ENCODE measurements at places on chromosomes 12 and 14.

DNA sequence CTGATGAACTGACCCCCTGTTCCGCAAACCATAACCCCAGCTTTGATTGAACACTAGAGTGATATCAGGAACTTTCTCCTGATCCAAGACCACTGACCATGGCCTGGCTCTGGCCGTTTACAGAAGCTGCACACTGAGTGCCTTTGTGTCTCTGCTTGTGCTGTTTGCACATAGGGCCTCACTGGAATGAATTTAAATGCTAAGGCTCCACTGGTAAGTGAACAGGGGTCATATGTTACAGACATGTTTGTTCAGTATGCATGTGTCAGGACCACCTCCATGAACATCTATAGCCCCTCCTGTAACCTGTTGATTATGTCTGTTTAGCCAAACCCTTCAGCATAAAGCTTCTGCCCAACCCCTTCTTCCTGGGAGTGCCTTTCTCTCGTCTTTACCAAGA, 1239.8 kb downstream of the TMEM121 start:
- no peak for DNase-seq

- no peak for DNase-seq
Measured at GRCh38 chr12:49553512-49554088, 14.3 kb downstream of the MCRS1 start.

- DNase-seq = no peak
Measured at GRCh38 chr12:108307006-108307405, 32.1 kb downstream of the CMKLR1 start.

DNA sequence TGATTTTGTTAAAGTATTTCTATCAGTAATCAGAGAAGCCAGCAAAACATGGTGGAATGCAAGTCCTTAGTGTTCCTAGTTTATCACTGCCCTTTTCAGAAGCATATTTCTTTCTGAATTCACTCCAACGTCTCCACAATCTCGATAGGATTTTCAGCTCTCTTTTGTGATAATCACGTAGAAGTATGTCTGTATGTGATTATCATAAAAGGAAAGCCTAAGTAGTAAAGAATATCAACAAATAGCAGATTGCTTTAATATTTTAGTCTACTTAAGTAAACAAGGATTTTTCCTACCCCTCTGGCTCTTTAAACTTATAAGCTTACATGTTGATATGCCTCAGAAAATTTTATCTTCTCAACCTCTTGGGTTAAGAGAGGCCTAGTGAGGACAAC, 147.4 kb upstream of the NUDT4 start:
- DNase-seq = no peak

GRCh38 chr12:643475-644302, 19.6 kb downstream of the NINJ2 start:
- no peak for DNase-seq

- no peak for DNase-seq
Measured at GRCh38 chr14:65991104-65991503, 495.1 kb upstream of the CCDC196 start.

GRCh38 chr14:73324533-73324932, 87.2 kb downstream of the PAPLN start:
- DNase-seq = no peak

DNA sequence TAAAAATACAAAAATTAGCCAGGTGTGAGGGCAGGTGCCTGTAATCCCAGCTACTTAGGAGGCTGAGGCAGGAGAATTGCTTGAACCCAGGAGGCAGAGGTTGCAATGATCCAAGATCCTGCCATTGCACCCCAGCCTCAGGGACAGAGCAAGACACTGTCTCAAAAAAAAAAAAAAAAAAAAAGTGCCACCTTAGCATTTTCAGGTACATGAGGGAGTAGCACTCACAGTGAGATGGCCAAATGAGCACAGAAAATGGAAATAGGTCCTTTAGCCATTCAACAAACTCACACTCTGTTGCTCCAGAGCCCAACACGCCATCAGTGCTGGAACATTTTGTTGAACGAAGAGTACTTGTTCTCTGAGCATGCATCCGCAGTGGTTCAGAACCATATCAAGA, 75.2 kb upstream of the MYL2 start:
- DNase-seq = no peak

DNA sequence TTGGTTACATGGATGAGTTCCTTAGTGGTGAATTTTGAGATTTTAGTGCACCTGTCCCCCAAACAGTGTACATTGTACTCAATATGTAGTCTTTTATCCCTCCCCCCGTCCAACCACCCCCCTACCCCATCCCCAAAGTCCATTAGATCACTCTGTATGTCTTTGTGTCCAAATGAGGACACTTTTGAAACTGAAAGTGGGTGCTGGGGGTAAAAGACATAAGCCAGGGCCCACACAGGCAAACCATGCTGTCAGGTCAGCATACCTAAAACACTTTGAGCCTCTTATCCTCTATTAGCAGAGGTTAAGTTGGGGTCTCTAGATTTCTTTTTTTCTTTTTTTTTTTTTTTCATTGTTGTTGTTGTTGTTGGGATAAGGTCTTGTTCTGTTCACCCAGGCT, 31.3 kb upstream of the KICS2 start:
- no peak for DNase-seq

DNA sequence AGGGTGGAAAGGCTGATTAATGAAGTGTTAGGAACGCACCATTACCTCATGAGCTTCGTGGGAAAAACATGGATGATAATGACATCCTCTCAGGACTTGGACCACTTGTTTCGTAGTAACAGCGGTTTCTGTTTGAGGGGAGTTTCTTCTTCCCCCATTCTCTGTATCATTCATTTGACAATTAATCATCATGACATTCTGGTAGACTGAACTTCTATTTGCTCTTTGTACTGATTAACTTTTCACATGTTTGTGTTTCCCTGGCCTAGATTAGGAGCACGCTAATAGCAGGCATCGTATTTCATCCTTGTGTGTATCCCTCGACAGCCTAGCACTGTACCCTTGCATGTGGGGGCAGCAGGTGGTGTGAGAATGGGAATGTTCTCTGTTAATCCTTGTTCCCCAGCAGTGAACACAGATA, 8.0 kb downstream of the LRRC74A start:
- no peak for DNase-seq

DNA sequence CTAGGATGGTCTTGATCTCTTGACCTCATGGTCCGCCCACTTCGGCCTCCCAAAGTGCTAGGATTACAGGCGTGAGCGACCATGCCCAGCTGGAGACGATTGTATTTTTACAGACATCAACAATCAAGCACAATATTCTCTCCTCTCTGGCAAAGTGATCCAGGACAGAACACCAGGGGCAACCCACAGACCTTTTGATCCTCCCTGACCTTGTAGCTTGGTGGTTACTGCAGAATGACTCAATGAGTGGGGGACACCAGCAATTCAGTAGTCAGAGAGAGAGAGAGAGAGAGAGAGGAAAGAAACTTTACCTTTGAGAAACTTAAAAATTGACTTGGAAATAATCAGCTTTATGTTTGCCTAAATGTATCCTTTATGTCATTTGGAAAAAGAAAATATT, 51.2 kb downstream of the DRAM1 start:
- no peak for DNase-seq

DNA sequence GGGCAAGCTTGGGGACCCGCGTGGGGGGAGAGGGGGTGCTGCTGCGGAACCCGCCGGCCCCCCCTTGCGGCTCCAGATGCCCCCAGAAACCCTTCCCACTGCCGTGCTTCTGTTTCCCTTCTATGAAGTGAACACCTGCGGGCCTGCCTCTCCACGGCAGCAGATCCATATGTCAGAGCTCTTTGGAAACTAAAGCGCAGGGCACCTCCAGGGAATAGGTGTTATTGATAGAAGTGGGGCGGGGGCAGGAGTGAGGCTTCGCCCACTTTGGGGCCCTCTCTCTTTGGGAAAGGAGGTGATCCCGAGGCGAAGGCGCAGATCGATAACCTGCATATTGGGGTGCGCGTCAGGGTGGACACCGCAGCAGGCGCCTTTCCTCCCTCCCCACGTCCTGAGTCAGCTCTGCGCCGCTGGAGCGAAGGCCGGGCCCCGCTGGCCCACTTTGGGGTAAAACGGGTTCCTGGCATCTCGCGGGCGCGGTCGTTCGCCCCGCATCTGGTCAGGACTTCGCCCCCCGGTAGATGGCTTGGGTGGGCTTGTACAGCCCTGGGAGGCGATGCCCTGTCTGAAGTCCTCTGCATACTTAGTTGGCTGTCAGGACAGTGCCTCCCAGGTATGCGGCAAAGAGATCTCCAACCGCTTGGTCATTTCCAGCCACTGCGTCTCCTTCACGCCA, 524 bp downstream of the KMT5A start:
- no peak for DNase-seq
